Stimulated activated CD4-positive, alpha-beta T cell treated with anti-CD3 and anti-CD28 coated beads, Interleukin-2, amount 100 ng/mL, for 24 hours (primary cell): ENCODE measurements at places on chromosomes 13 and 19.

DNA sequence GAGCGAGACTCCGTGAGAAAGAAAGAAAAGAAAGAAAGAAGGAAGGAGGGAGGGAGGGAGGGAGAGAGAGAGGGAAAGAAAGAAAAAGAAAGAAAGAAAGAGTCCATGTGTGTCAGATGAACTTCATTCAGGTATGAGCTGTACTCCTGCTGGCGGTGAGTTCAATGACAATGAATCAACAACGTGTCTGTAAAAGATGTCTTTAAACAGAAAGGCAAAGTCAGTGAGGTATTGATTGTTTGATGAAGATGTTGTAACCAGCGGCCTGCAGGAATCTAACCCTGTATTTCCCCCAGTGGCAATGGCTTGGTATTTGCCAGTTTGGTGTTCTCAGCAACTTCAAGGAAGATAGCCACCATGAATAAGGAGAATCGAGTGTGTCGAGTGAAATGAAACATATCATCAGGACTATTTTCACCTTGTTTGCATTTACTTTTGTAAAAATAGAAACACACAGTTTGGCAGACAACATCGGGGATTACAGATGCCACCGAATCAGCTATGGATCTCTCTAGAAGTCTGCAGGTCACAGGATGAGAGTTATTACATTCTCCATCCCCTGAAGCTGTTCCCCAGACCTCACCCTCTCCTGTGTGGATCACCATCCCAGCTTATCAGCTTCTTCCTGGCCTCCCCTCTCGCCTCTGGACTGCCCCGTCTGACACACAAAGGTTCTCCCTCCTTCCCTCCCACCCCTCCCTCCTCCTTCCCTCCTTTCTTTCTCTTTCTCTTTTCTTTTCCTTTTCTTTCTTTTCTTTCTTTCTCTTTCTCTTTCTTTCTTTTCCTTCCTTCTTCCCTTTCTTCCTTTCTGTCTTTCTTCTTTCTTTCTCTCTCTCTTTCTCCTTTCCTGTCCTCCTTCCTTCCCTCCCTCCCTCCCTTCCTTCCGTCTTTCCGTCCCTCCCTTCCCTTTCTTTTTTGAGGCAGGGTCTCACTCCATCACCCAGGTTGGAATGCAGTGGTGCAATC, 8.2 kb upstream of the SBK3 start:
- DNase-seq = no peak

- DNase-seq = no peak
Measured at GRCh38 chr13:66914155-66914554, 316.0 kb downstream of the PCDH9 start.

DNA sequence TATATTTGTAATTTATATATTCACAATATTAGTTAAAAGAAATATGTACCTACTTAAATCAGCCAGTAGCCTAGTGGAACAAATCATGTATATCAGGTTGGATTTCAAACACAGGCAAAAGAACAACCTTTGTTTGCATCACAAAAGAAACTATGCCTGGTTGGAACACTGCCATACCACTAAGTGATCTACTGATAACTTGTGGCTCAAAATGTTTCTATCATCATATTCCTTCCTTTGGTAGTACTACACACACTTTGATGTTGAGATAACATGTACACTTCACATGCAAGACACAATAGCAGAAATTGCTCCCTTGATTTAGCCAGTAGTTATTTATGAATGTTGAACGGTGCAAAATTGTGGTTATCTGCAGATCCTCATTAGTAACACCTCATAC, 146.0 kb upstream of the GPC6 start:
- DNase-seq = no peak

DNA sequence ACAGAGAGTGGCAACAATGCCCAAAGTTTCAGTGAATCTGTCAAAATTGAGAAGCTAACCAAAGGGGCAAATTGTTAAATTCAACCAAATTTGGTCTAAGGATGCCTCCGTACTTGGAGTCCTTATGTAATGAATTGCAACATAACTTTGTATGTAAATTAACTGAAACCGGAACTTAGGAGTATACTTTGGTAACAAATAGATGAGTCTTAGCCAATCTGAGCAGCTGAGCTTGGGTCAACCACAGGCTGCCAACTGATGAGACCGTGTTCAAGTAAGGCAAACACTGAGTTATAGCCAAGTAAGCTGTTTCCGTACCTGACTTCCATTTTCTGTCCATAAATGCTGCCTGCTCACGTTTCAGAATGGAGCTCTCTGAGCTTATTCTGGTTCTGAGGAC, 5.3 kb downstream of the VWA8 start:
- no peak for DNase-seq

- DNase-seq = no peak
Measured at GRCh38 chr19:10830370-10830769, 5.6 kb downstream of the TMED1 start.

DNA sequence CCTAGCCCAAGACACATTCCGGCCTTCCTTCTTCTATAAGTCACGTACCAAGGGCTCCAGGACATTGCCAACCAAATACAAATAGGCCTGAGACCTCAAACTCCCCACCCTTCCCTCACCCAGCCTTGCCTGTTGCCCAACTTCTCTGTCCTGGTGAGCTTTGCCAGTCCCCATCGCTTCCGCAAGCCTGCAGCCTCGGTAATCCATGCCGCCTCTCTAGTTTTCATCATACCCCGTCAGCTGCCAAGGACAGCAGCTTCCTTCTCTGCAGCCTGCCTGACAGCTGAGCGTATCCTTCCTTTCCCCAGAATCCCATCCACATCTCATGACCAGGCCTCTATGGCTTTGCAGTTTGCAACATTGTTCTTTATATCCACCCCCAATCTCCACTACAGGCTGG, 36.6 kb upstream of the POMP start:
- no peak for DNase-seq

DNA sequence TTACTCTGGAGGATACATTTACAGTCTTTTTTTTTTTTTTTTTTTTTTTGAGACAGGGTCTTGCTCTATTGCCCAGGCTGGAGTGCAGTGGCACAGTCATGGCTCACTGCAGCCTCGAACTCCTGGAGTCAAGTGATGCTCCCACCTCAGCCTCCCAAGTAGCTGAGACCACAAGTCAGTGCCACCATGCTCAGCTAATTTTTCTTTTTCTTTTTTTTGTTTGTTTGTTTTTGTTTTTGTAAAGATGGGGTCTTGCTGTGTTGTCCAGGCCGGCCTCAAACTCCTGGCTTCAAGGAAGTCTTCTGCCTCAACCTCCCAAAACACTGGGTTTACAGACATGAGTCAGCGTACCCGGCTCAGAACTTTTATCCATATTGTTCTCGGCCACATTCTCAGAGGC, 64.5 kb downstream of the INSR start:
- DNase-seq = no peak

DNA sequence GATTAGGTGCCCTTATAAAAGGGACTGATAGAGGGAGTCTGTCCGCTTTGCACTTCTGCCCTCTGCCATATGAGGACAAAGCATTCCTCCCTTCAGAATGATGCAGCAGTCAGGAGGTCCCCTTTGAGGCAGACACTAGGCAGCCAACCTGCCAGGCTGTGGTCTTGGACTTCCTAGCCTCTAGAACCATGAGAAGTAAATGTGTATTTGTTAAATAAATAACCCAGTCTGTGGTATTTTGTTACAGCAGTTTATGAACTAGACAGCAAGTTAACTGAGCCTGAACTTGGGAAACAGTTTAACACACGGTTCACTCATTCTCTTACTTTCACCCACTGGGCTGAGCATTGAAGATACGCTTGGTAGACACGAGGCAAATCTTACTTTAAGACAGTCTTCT, 313.2 kb downstream of the UQCRFS1 start:
- DNase-seq = no peak

GRCh38 chr19:46697204-46697960, 19.5 kb downstream of the PRKD2 start:
- DNase-seq = peak; percentile 31

DNA sequence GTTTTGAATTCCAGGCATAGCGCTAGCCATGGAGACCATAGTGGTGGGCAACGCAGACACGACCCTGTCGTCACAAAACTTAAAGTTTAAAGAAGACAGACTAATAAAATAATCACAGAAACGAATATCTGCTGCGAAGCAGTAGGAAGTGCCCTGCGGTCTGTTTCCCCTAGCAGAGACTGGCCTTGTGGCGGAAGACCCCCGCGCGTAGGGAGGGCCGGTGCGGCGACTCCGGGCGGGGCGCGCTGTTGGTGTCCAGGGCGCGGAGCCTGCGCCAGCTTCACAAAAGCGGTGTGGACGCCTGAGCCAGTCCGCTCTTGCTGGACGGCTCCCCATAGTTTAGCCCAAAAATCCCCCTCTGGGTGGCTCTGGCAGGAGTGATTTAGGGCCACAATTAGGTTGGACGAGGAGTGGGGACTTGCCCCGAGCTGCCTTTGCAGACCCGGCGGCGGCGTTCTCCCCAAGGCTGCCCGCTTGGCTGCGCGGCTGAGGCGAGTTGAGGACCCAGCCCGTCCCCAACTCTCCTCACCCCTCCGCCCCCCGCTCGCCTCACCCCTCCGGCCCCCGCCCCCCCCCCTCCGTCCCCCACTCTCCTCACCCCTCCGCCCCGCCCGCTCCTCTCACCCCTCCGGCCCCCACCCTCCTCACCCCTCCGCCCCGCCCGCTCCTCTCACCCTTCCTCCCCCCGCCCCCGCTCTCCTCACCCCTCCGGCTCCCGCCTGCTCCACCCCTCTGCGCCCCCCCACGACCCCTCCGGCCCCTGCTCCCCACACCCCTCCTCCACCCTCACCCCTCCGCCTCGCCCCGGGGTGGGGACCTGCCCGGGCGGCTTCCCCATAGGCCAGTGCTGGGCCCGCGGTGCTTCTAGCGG, 14.2 kb upstream of the LATS2 start:
- DNase-seq = no peak

GRCh38 chr13:19959831-19960652, 1.5 kb downstream of the ZMYM2 start:
- DNase-seq = peak; percentile 83

GRCh38 chr13:34654647-34655046, 287.4 kb upstream of the NBEA start:
- no peak for DNase-seq

GRCh38 chr19:18769989-18770528, 21.0 kb downstream of the COMP start:
- no peak for DNase-seq

DNA sequence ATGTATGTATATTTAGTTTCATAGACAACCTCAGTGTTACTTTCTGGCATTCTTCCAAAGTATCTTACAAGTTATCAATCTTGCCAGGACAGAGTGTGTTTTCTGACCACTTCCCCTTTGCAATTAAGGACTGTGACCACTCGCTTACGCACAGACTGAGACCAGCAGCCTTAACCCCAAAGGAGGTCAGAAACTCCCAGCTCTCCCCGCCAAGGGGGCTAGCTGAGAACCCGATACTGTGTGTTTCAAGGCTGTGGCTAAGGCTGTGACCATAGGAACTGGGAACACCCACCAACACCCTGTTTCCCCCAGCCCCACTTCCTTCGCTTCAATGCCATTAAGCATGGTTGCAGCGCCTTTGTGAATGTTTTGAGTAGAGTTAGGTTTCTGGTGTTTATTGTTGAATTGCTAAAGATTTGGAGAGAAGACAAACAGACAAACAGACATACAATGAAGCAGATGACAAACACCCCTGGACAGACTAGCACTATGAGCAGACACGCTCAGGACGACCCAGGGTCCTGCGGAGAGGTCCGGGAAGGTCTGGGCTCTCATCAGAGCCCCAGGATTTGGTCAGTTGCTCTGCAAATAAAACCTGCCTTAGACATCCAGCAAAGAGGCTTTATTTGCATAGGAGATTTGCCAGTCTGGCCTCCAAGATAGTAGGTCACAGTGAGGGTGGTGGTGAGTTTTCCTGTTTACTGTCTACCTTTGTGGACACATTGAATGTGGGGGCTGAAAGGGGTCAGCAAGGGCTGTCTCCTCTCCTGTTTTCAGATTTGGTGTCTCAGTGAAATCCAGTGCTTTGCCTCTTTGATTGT, 25.0 kb upstream of the TNFSF11 start:
- no peak for DNase-seq

- no peak for DNase-seq
Measured at GRCh38 chr13:42832341-42833096, 51.1 kb downstream of the FAM216B start.

DNA sequence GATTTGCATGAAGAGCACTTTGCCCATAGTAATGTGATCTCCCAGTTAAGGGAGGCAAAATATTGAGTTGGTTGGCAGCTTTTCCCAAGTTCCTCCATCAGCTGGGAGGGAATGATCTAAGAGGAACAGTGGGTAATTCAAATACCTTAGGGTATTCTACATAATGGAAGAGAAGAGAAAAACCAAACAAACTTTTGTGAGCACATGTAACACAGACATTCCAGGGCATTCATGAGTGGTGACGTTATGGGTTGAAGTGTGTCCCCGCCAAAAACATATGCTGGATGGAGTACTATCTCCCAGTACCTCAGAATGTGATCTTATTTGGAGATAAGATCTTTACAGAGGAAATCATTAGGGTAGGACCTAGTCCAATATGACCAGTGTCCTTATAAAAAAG, 220.1 kb downstream of the FOXO1 start:
- DNase-seq = no peak

DNA sequence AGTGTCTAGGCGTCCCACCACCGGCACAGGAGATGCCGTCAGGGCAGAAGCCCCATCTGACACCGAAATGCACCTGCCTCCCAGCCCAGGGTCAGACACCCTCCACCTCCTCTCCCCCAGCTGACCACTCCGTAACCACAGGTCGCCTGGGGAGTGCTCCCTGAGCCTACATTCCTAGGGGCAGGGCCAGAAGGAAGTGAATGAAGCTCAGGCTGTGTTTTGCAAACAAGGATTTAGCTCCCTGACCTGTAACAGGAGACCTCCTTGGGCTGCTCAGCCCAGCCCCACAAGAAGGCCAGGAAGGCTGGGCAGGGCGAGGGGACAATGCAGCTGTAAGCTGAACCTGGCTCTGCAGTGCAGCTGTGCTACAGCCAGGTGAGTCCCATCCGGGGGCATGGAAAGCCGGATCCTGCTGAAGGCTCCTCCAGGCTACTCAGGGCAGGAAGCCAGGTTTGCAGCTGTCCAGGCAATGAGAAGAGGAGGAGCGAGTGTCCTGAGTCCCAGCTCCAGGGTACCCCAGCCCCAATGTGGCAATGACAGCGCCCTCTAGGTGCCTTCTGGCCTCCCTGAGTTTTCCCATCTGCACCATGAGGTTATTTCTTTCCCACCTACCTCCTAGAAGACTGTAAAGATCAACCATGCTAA, 42.1 kb downstream of the RHPN2 start:
- no peak for DNase-seq

DNA sequence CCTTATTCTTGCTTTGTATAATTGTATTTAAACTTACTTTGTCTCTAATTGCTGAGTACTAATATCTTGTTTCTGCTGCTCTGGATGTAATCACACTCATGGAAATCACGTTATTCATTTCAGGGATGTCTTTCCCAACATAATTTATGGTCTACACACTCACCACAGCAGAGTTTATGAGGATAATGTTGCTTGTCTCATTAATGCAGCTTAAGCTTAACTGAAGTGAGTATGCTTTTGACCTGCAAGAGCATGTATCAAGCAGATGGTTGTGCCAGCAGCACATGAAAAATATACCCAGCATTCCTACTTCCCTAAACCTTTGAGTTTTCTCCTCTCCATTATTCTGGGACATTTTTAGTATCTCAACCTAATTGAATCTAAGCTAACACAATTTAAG, 1080.9 kb downstream of the SLITRK5 start:
- no peak for DNase-seq

- no peak for DNase-seq
Measured at GRCh38 chr13:50593207-50593606, 250.3 kb downstream of the DLEU7 start.

GRCh38 chr19:18491995-18492953, 29.6 kb downstream of the ELL start:
- DNase-seq = no peak

- no peak for DNase-seq
Measured at GRCh38 chr19:10876459-10877240, 5.3 kb downstream of the CARM1 start.
